ENCODE measurements at places on chromosomes 6 and 20.
A peak's percentile ranks its signal among the peaks of the same experiment; 100 is the strongest.

DNA sequence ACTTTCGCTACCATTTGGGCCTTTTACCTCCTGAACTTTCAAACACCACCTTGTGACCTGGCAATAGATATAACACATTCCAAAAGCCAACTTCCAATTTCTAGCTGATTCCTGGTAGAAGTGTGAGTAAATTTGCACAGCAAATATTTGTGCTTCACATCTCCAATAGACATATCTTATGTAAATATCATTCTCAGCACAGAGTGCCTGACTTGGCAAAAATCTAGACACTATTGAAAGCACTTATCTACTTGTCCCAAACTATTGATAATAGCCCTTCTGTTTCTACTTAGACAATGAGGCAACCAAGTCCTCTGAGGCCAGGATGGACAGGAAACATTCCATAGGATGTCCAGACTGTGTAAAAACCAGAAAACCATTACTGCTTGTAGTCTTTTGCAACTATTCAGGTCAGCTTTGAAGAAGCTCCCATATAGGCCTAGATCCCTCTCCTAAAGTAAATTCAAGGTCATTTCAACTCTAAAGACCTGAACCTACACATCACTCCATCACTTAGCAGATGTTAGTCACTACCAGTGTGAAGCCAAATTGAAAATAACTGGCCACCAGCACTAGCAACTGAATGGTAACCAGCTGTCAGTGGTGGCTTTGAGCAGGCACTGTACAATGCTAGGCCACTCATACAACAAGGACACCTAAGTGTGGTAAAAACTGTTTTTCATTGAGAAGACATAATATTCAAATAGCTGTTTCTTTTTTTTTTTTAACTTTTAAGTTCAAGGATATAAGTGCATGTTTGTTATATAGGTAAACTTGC is 95.3 kb upstream of the RSPO3 start:
- no peak overlapping the region for H3K4me3 ChIP-seq
- no peak overlapping the region for H3K27ac ChIP-seq
- no peak for DNase-seq
- peaks cover 2% of the 10 kb centered on the region for H3K27me3 ChIP-seq
- H3K36me3 ChIP-seq: no peaks in the 10 kb centered on the region
- no peaks in the 10 kb centered on the region for H3K4me1 ChIP-seq

DNA sequence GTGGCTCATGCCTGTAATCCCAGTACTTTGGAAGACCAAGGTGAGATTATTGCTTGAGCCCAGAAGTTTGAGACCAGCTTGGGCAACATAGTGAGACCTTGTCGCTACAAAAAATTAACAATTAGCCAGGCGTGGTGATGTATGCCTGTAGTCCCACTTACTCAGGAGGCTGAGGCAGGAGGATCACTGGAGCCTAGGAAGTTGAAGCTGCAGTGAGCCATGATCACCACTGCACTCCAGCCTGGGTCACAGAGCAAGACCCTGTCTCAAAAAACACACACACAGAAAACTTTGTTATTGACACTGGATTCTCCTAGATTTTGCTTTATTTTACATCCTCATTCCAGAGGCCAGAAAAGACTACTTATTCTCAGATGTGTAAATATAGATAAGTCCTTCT is 9.5 kb upstream of the REV3L start:
- H3K27ac ChIP-seq: no peak overlapping the region
- H3K27me3 ChIP-seq: no peaks in the 10 kb centered on the region
- no peak overlapping the region for H3K4me3 ChIP-seq

DNA sequence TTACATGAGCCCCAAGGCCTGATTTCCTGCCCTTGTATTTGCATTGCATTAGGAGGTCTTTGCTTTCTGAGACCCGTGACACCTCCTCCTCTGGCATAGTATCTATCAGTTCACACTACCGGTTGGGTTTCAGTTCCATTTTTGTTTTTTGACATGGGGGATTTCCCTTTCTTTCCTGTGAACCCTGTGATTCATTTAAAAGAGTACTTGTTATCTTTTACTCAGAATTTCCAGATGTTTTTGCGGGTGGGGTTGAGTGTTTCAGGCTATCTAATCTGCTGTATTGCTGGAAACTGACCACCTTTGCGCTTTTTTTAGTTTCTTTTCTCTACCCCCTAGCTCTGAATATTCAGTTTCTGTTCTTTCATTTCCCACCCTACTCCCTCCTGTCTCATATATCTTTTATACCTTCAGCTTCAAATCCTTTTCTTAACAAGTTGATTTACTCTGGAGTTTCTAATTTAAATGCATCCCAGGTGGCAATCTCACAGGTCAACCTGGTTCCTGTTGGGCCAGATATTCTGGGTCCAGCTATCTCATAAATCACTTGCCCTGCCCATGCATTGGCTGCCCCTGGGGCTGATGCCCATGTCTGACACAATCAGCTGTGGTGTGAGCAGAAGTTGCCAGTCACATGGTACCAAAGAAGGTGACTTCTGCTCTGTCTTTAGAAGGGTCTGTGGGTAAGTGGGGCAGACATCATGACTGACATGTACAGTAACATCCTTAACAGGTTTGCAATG is 14.3 kb upstream of the NCOA3 start:
- no peak overlapping the region for H3K4me3 ChIP-seq
- H3K4me1 ChIP-seq: peaks cover 24% of the 10 kb centered on the region
- DNase-seq: no peak
- H3K27ac ChIP-seq: no peak overlapping the region
- no peaks in the 10 kb centered on the region for H3K36me3 ChIP-seq
- no peaks in the 10 kb centered on the region for H3K27me3 ChIP-seq

GRCh38 chr6:11222385-11223277 is 9.8 kb downstream of the NEDD9 start:
- H3K27me3 ChIP-seq: no peaks in the 10 kb centered on the region
- no peak overlapping the region for H3K4me3 ChIP-seq
- H3K36me3 ChIP-seq: peaks cover 12% of the 10 kb centered on the region
- peaks cover 79% of the 10 kb centered on the region for H3K4me1 ChIP-seq
- H3K27ac ChIP-seq: peak overlapping the region; percentile 23
- no peak for DNase-seq

DNA sequence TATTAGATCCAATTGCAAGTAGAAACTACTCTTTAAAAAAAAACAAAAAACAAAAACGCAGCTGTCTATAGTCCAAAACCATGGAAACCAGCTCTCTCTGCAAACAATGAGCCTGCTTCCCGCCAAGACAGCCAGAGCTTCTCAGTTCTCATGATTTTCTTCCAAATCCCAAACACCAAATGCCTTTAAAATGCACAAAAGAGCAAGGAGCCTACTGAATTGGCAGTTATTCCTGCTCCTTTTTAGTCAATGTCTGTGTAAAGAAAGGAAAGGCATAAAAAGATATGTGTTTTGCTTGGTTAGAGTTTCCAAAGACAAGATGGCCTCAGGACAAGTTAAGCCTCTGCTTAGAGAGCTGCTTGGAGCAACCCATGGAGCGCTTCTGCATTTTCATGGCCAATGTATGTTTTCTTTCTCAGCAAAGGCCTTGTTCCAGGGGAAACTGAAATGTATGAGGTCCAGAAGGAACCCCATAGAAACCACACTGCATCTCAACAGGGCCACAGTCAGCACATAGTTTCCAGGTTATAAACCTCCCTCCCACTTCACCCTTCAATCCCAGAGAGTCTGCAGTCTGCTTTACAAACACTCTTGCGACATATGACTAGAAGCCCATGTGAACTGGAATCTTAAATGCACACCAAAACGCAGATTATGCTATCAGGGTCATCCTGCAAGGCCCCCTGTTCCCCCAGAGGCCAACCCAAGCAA is 209.3 kb upstream of the TAB2 start:
- no peaks in the 10 kb centered on the region for H3K4me1 ChIP-seq
- no peak for DNase-seq
- no peak overlapping the region for H3K27ac ChIP-seq
- H3K27me3 ChIP-seq: no peaks in the 10 kb centered on the region

DNA sequence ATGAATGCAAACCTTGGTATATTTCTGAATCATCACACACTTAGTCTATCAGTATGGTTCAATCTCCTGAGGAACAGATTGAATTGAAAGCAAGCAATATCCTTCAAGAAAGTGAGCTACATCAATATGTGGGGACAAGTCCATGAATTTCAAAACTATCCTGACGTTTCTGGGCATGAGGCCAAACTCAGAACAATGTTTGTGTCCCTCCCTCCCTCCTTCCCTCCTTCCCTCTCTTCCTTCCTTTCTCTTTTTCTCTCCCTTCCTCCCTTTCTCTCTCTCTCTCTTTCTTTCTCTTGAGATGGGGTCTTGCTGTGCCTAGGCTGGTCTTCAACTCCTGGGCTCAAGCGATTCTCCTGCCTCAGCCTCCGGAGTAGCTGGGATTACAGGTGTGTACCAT is 27.9 kb upstream of the SYNCRIP start:
- H3K36me3 ChIP-seq: peaks cover 7% of the 10 kb centered on the region
- H3K4me1 ChIP-seq: peaks cover 41% of the 10 kb centered on the region
- H3K27ac ChIP-seq: peak overlapping the region; percentile 88
- H3K27me3 ChIP-seq: no peaks in the 10 kb centered on the region
- no peak for DNase-seq

- DNase-seq: no peak
- H3K4me1 ChIP-seq: peaks cover 25% of the 10 kb centered on the region
- H3K27me3 ChIP-seq: no peaks in the 10 kb centered on the region
- no peaks in the 10 kb centered on the region for H3K36me3 ChIP-seq
- H3K27ac ChIP-seq: no peak overlapping the region
These were observed 222.7 kb downstream of the EYA2 start for GRCh38 chr20:47117371-47117770.

GRCh38 chr6:144675231-144675861 is 390.2 kb downstream of the UTRN start:
- no peaks in the 10 kb centered on the region for H3K27me3 ChIP-seq
- H3K36me3 ChIP-seq: peaks cover 15% of the 10 kb centered on the region
- H3K27ac ChIP-seq: peak overlapping the region; percentile 67

DNA sequence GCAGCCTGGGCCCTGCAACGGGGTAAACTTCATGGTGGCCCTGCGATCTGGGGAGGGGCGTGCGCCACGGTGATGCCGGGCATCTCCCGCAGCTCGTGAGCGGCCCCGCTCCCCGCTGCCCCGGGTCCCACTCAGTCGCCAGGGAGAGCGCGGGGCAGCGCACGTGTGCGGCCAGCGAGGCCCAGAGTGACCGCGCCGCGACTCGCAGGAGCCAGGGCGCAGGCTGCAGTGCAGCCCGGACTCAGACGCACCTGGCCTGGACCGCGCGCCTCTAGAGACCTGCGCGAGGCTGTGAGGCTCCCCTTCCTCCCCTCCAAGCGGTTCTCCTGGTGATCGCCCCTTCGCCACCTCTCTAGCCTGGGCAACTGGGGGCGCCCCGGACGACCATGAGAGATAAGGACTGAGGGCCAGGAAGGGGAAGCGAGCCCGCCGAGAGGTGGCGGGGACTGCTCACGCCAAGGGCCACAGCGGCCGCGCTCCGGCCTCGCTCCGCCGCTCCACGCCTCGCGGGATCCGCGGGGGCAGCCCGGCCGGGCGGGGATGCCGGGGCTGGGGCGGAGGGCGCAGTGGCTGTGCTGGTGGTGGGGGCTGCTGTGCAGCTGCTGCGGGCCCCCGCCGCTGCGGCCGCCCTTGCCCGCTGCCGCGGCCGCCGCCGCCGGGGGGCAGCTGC is 652 bp downstream of the BMP6 start:
- no peak for DNase-seq
- H3K4me1 ChIP-seq: peaks cover 36% of the 10 kb centered on the region
- H3K27ac ChIP-seq: no peak overlapping the region
- no peaks in the 10 kb centered on the region for H3K36me3 ChIP-seq
- H3K27me3 ChIP-seq: peaks cover 51% of the 10 kb centered on the region
- H3K4me3 ChIP-seq: peak overlapping the region; percentile 82

DNA sequence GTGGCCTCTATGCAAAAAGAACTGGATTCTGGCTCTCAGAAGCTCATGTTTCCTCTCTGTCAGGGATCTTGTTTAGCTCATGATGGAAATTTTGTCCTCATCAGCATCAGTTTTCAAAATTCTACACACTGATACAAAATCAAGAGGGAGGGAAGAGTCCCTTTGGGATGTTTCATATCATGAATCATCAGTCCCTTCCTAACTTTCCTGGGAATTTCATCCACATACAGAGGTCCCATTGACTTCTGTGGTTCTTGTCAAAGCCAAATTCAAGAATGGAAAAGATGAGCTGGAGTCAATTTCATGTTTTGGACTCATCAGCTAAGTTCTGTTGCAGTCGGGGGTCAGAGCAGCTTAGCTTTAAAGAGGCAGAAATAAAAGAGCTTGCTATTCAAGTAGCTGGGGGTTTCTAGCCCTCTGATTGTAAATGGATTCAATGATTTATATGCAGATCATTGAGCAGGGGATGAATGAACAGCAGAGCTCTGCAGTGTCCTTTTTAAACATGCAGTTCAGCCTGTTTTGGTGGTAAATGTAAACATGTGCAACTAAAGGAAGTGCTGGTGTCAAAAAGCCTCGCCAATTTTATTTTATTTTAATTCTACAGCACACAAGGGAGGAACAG is 21.3 kb upstream of the TMEM14A start:
- H3K36me3 ChIP-seq: no peaks in the 10 kb centered on the region
- H3K4me3 ChIP-seq: no peak overlapping the region
- H3K27ac ChIP-seq: no peak overlapping the region
- DNase-seq: no peak
- peaks cover 44% of the 10 kb centered on the region for H3K4me1 ChIP-seq
- no peaks in the 10 kb centered on the region for H3K27me3 ChIP-seq

- no peak for DNase-seq
- H3K36me3 ChIP-seq: peaks cover 11% of the 10 kb centered on the region
- no peak overlapping the region for H3K4me3 ChIP-seq
- H3K4me1 ChIP-seq: peaks cover 3% of the 10 kb centered on the region
- H3K27me3 ChIP-seq: no peaks in the 10 kb centered on the region
These were observed 148.9 kb upstream of the SIM1 start for GRCh38 chr6:100613656-100614055.

GRCh38 chr6:14787677-14788076 is 458.2 kb upstream of the JARID2 start:
- H3K27me3 ChIP-seq: no peaks in the 10 kb centered on the region
- H3K36me3 ChIP-seq: no peaks in the 10 kb centered on the region
- no peak overlapping the region for H3K27ac ChIP-seq
- H3K4me3 ChIP-seq: no peak overlapping the region
- DNase-seq: no peak

DNA sequence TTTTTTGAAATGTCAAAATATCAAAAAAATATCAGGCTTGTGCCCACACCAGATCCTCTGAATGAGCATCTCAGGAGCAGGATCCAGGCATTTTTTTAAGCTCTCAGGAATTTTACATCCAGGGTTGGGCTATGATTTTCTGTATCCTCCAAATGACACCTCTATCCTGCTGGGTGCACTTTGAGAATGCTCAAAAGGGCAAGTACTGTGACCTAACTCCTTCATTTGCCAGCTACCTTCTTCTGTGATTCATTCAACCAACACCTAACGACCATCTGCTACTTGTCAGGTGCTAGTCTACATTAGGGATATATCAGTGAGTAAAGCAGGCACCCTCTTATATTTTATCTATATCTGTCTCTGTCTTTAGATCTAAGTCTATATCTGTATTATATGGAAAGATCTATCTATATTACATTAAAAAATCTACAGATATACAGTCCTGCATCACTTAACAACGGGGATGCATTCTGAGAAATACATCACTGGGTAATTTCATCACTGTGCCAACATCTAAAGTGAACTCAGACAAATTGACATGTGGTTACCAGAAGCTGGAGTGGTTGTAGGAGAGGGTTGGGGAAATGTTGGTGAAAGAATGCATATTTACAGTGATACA is 131.6 kb downstream of the KIF16B start:
- H3K4me1 ChIP-seq: peaks cover 11% of the 10 kb centered on the region
- H3K27me3 ChIP-seq: no peaks in the 10 kb centered on the region
- H3K36me3 ChIP-seq: peaks cover 2% of the 10 kb centered on the region
- no peak overlapping the region for H3K27ac ChIP-seq
- DNase-seq: no peak
